ENCODE measurements at places on chromosomes 6 and 20. TPM values are rescaled to one million over a fixed set of nuclear protein-coding genes. Genes with fewer than 3 reads are reported as not detected.

PRICKLE4 gene
- 1.3 TPM for total RNA-seq

WFDC10B gene
- total RNA-seq: not detected

HSPA1L gene
- 0.76 TPM for total RNA-seq

CNR1 gene
- total RNA-seq: 1.3 TPM

GSTA3 gene
- total RNA-seq: not detected

LY6G6C gene
- not detected for total RNA-seq

ARMC2 gene
- total RNA-seq: 0.81 TPM

All from mesangial cell (primary cell).